ENCODE measurements at places on chromosomes 12 and 14.

- no peak for DNase-seq
These were observed 14.0 kb upstream of the RABGGTA start for GRCh38 chr14:24285351-24285750.

GRCh38 chr12:92472201-92472600 is 230.6 kb upstream of the PLEKHG7 start:
- DNase-seq, result no peak

DNA sequence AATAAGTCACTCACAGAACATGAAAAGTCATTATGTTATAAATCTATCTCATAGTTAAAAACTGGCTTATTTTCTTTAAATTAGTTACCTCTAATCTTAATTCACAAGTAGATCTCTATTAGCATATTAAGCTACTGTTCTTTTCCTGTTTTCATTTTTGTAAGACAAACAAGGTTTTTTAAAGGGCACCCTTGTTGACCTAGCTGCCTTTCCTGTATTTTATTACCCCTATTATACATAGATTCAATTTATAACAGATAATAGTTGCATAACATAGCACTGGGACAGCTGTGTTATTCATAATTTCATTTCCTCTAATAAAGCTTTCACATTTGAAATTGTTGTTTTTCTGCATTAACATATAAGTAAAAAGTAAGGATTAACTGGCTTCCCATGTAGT is 1500.7 kb upstream of the FLRT2 start:
- no peak for DNase-seq

DNA sequence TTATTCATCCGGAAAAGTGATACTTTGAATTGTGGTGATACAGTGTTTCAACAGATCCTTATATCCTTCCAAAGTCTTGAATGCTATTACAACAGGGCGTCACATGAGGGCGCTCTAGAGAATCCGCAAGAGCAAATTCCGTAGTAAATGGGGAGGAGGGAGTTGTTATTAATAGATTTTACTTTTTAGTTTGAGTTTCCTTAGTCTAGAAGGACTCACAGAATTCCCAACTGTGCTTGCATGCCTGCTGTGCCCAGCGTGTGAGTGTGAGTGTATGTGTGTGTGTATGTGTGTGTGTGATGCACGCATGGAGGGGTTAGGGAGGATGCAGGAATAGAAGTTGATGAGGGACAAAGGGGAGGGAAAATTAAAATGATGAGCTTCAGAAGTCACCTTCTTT is 375.3 kb downstream of the C12orf75 start:
- peak; percentile 79 for DNase-seq

DNA sequence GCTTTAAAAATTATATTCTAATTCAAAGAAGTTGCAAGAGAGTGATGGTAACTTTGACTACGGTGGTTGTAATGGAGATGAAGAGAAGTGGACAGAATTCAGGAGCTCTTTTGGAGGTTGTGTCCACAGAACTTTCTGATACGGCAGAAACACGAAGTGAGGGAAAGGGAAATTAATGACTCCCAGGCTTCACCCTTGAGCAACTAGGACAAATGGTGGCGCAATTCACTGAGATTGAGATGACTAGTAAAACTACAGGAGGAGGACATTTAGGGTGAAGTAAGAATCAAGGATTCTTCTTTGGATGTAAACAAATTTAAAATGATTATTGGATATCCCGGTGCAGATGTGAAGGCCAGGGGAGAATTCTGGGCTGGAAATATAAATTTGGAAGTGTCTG is 212.6 kb downstream of the PTPRO start:
- DNase-seq, result no peak

DNA sequence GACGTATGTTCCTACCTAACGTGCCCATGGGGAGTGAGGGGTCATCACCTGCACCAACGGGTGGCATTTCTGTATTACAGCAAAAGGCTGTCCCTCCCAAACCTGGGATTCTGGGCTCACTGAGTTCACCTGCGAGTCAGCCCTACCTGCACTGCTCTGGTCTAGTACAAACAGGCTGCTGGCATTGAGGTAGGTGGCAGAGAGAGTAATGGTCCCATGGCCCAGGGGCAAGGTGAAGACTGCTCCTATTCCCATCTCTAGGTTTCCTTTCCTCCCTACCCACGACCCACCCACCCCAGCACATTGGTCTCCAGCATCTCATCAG is 421 bp downstream of the SUOX start:
- no peak for DNase-seq

GRCh38 chr14:52472728-52473127 is 79.6 kb downstream of the TXNDC16 start:
- DNase-seq, result no peak
